Tongue (tissue), 3 donors: ENCODE measurements at places on chromosomes 7 and 10.

- DNase-seq: peak; percentile 82
Observed at GRCh38 chr7:154450451-154450850, 398.3 kb downstream of the DPP6 start.

GRCh38 chr7:27221201-27221797, 21.3 kb upstream of the EVX1 start:
- no peak for DNase-seq

- DNase-seq: no peak
Observed at GRCh38 chr10:70673929-70674559, 1.7 kb downstream of the ADAMTS14 start.

GRCh38 chr10:9294865-9295264, 1240.4 kb downstream of the GATA3 start:
- DNase-seq: no peak

DNA sequence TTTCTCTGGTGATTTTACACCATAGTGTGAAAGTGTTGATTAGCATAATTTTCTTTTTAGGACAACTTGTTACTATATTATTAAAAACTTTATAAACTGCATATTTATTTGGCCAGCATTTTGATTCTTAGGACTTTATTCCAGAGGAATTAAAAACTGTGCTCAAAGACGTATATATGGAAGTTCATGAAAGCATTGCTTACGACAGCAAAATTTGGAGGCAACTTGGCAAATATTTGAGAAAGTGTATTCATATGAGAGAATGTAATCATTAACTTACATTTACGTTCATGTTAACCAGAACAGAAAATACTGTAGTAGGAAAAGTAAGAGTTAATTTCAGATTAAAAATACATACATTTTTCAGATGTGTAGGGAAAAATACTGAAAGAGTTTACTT, 203.1 kb downstream of the JCAD start:
- no peak for DNase-seq

DNA sequence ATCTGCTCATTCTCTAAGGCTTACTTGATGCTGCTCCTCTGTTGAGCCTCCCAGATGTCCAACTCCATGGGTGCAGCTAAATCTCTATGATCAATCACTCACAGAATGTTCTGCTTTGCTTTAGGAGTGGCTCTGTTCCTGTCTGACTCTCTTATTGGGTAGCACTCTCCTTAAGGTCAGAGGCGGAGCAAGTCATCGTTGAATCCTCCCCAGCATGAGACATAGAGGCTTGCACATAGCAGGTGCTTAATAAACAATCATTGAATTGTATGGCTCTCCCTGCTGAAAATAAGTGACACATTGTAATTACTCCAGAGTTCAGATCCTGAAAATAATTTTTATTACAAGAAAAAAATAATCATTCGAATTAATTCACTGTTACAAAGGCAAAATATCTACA, 69.7 kb downstream of the NPS start:
- DNase-seq: no peak

DNA sequence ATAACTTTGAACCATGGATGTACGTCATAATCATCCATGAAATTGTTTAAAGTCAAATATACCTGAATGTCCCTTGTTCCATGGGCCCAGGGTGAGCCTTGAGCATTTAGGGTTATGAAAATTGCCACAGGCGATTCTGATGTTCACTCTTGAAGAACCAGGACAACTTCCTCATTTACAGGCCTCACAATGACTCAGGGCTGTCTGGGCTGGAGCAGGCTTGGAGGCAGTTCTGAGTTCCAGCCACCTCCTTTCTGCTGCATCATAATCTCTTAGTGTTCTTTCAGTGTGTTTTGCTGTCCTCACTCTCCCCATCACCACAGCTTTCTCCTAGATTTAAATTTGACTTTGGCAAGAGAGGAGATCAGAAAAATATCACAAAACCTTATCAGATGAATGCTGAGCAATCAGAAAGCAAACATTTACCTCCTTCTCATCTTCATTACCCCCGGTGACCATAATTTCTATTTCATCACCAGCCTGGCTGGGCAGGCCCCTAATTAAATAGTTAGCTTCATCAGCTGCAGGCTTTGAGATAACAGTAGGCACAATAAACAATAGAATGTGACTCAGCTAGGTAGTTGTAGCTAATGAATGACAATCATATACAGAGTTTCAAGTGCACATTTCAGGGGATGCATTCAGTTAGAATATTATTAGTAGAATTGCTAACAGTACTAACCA, 571.0 kb downstream of the SH2D4B start:
- DNase-seq: no peak

DNA sequence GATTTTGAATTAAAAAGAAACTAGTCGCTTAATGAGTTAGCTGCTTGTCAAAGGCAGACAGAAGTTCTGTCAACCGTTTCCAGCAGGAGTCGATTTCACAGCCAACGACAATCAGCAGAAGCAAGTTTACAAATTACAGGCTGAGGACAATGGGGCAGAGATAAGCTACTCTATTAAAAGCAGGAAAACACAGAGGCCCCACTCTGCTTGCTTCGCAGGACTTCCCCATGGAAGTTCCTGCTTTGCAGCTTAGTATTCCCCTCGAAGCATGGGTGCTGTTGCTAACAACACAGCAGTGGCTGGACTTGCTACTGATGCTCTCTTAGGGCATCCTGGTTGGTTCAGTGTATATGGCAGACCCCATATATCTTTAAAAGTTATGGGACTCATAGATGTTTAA, 50.8 kb upstream of the KLF6 start:
- DNase-seq: no peak

DNA sequence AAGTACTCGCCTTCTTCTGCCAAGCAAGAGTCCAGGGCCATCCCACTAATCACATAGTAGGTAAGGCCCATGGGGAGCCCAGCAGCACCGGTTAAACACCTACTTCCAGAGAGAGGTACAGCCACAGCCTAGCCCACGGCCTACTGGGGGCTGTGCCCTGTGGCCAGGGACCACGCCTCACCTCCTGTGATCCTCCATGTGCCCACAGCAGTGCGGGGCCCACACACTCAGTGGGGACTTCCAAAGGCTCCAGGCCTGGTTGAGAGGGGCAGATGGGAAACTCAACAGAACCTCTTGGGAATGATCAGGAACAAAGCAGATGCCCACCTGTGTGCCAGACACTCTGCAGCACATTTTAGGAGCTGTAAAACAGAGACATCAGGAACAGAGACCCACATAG, 19.7 kb downstream of the AFAP1L2 start:
- DNase-seq: no peak

- no peak for DNase-seq
Observed at GRCh38 chr7:80508440-80508839, 3.4 kb downstream of the GNAT3 start.

DNA sequence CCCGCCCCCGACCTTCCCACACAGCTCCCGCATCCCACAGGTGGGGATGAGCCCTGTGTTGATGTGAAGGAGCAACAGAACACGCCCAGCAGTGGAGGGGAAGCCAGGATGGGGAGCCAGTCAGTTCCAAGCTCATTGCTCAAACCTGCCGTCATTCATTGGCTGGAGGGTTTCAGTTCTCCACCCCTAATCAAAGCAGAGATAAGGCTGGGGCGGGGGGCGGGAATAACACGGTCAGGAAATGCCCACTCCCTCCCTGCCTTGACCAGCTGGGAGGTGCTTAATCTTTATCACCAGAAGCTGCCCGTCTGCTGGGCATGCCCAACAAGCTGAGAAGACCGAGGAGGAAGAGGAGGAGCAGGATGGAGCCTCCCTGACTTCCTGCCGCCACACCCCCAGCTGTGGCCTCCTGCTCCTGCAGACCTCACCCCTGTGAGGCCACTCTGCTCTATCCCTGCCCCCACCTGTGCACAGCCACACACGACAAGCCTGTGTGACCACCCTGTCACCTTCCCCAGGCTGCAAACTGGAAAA, 265.1 kb downstream of the ZEB1 start:
- no peak for DNase-seq

DNA sequence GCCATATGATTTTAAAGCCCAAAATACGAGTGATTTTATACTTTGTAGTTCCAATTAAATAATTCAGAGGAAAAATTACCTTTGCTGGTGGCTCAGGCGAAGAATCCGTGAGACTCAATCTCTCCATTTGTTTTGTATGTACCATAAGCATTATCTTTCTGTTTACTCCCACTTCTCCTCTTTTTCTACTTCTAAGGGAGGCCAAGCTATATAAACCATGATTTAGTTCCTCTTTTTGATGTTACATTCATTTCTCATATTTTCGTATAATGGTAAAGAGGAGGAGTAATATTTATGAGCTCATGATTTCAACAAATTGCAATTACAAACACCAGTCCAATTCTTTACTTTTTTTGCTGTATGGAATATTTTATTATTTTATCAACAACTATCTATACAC, 50.6 kb upstream of the TES start:
- no peak for DNase-seq

DNA sequence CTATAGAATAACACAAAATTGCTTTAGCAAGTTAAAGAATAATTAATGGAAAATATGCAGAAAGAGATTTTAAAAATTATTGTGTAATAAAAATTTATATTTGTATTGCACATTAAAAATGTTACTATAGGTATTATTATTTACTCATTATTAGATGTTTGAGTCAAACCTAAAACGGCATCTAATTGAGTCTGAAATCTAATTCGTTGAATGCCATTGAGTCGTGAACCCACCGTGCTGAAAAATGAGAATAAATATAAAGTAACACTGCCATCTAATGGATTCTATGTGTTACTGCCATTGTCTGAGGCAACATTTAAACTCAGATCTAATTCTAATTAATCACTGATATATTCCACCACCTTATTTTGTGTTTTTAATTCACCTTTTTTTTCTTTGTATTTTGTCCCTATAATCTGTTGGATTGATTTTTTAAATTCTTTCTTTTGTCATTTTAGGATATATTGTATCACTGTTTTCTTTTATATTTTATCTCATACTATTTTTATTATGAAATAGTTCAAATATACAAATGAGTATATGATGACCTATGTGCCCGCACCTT, 62.2 kb downstream of the SAMD9 start:
- peak; percentile 76 for DNase-seq

DNA sequence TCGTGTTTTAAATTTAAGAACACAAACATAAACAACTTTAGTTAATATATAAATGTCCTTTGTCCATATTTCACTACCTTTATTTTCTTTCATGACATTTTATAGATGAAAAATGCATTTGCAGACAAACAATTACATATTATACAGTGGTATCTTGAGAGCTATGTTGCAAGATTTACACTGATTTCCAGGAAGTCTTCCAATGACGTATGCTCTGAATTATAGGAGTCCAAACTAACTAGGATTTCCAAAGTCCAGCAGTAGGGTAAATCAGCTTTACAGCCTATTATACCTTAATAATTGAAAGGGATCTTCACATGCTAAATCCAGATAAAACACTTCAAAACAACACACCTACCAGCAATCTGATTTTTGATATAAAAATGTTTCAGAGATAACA, 69.4 kb downstream of the HYCC1 start:
- DNase-seq: no peak

GRCh38 chr7:157357129-157358040, 20.6 kb downstream of the DNAJB6 start:
- DNase-seq: no peak
